Stimulated activated CD4-positive, alpha-beta T cell treated with anti-CD3 and anti-CD28 coated beads, Interleukin-2, amount 100 ng/mL, for 24 hours (primary cell): ENCODE measurements at places on chromosomes 7 and 10.

GRCh38 chr7:35316549-35316948 is 62.6 kb upstream of the TBX20 start:
- no peak for DNase-seq

DNA sequence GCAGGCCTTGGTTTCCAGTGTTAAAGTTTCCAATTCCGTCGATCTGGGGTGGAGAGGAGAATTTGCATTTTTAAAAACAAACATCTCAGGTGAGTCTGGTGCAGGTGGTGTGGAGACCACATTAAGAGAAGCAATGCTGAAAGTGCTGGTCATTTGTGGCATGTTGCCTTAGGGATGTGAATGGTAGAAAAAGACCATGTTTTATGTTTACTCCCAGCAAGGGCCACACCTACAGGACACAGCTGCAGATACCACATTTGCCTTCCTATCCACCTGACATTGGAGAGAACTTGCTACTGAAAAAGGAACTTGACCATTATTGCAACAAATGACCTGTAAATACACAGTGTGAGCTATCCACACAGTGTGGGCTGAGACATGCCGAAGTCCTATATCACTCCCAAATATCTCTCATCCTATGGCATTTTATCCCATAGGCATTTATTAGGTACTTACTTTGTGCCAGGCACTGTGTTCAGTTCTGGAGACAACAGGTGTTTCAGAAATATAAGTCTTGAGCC is 183.1 kb downstream of the NRP1 start:
- DNase-seq: no peak

- DNase-seq: no peak
These were observed 157.1 kb upstream of the SHH start for GRCh38 chr7:155969192-155969929.

DNA sequence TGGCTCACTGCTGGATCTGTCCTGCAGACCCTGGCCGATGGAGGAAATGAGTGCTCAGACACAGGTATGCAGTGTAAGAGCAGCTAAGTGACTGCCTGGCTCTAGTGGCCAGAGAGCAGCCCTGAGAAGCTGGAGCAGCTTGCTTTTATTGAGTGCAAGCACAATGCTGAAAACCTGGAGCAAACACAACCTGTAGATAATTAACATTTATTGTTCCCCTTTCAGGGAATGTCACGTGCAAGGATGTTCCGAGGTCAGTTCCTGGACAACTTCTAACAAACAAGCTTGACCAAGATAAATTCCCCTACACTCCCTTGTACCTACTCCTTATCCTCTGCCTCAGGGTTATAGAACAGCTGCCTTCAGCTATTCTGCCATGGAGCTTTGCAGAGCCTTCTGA is 31.3 kb downstream of the DDC start:
- no peak for DNase-seq

- no peak for DNase-seq
These were observed 184.8 kb downstream of the AUTS2 start for GRCh38 chr7:69782917-69783684.

GRCh38 chr7:90563286-90563685 is 32.8 kb upstream of the CDK14 start:
- DNase-seq: no peak

GRCh38 chr10:49165821-49166483 is 22.2 kb downstream of the TMEM273 start:
- no peak for DNase-seq

DNA sequence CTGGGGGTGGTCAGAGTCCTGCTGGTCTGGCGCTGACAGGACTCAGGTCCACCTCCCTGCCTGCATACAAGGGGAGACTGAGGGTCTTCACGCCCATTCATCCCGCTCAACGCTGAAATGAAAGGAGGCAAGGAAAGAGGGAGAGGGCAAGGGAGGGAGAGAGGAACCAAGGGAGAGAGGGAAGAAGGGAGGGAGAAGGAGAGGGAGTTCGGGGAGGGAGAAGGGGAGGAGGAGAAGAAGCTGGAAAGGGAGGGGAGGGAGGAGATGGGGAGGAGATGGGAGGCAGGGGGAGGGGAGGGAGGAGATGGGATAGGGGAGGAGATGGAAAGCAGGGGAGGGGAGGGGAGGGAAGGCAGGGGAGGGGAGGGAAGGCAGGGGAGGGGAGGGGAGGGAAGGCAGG is 69.4 kb upstream of the INPP5A start:
- no peak for DNase-seq

DNA sequence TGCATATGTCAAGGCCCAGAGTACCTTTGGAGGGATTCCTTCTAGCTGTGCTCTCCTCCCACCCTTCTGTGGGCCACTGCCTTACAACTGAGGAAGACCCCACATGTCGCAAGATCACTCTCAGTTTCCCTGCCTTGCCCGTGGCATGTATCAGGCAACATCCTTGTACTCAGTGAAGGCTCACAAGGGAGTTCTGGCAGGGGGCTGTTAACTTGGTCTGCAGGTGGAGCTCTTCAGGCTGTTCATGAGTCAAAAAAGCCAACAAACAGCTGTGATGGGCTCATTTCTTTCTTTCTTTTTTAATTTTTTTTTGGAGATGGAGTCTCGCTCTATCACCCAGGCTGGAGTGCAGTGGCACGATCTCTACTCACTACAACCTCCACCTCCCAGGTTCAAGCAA is 513.0 kb upstream of the ANKRD30A start:
- DNase-seq: no peak

GRCh38 chr7:150838965-150839650 is 13.2 kb upstream of the AOC1 start:
- DNase-seq: no peak

GRCh38 chr7:156656598-156656997 is 16.0 kb downstream of the RNF32 start:
- no peak for DNase-seq

DNA sequence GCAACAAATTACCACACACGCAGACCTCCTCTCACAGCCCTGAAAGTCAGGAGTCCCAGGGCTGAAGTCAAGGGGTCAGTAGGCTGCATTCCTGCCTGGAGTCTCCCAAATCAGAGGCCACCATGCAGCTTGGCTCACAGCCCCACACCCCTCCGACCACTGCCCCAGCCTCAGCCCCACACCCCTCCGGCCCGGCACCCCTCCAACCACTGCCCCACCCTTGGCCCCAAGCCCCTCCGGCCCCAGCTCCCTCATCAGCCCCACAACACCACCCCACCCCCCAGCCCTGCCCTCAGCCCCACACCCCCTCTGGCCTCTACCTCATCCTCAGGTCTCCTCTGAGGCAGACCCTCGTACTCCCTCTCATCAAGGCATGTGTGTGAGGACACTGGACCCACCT is 85.7 kb downstream of the DIP2C start:
- DNase-seq: no peak

DNA sequence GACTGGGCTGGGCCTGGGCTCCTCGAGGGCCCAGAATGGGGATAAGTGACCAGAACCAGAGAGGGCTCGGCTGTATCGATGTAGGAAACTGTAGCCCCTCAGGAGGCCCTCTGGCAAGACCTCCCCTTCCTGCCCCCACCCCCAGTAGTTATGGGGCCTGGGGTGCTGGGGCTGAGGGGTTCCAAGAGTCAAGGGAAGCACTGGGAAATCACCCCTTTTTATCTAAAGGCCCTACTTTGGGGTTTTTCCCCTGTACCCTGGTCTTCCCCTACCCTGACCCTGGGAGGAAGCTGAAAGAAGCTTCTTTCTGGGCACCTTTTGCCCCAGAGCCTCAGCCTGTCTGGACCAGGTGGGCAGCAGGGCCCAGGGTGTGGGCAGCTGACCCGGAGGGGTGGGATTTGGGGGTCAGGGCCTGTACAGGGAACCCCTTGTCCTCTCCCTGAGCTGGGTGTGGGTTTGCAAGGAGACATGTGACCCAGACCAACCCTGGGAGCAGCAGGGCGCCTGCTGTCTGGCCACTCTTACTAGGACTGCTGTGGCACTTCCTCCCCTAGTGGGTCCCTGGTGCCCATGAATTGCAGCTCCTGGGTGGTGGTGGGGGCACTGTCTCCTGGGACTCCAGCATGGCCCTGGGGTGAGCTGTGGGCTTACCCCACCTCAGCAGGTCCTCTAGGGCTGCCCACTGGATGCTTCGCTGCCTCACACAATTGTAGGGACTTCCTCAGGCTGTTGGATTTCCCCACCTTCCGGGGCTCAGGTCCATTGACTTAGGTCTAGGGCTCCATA is 1.5 kb downstream of the IRF5 start:
- DNase-seq: no peak

- no peak for DNase-seq
These were observed 241.4 kb upstream of the ZNF32 start for GRCh38 chr10:43890124-43890523.
